Activated CD4-positive, alpha-beta T cell treated with anti-CD3 and anti-CD28 coated beads for 1 hour (primary cell): ENCODE measurements at places on chromosomes 1 and 21.

- no peak for DNase-seq
Measured at GRCh38 chr1:225871359-225872074, 10.7 kb downstream of the TMEM63A start.

DNA sequence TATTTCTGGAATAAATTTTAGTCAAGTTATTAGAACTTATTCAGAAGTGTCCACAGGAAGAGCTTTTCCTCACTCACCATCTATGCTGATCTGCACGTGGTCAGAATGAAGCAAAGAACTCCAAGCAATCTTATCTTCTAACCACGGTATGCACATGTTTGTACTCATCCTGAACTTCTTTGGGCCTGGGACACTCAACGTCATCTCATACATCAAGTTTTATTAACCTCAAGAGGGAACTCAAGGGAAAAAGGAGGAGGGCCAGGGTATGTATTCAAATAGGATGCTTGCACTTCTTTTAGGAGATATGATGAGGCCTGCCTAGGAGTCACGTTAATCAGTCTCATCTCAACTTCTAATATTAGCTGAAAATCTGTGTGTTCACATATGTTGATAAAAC lies 142.5 kb downstream of the C1orf94 start:
- DNase-seq, result no peak

- no peak for DNase-seq
Measured at GRCh38 chr1:225825607-225826007, 15.7 kb downstream of the EPHX1 start.

- no peak for DNase-seq
Measured at GRCh38 chr1:64497088-64497883, 27.4 kb downstream of the CACHD1 start.

GRCh38 chr1:61160526-61160925 lies 78.2 kb downstream of the NFIA start:
- DNase-seq, result no peak

GRCh38 chr1:235910357-235911299 lies 43.9 kb upstream of the LYST start:
- no peak for DNase-seq

DNA sequence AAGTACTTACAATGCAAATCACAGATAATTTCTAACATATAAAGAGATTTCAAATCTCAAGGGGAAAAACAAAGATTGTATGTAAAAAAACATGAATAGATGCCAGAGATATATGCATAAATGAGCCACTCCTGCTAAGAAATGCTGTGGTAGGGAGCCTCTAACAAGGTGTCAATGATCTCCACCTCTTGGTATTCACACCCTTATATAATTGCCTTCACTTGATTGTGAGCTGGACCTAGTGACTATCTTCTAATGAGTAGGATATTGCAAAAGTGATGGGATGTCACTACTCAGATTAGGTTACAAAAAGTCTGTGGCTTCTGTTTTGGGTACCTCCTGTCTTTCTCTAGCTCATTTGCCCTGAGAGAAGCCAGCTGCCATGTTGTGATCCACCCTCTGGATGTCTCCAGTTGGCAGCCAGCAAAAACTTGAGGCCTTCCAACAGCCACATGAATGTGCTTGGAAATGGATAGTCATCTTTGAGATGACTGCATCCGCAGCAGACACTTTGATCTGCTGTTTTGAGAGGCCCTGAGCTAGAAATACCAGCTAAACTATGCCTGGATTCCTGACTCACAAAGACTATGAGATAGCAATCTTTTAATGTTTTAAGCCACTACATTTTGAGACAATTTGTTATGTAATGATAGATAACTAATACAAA lies 196.1 kb upstream of the FGGY start:
- DNase-seq, result no peak

DNA sequence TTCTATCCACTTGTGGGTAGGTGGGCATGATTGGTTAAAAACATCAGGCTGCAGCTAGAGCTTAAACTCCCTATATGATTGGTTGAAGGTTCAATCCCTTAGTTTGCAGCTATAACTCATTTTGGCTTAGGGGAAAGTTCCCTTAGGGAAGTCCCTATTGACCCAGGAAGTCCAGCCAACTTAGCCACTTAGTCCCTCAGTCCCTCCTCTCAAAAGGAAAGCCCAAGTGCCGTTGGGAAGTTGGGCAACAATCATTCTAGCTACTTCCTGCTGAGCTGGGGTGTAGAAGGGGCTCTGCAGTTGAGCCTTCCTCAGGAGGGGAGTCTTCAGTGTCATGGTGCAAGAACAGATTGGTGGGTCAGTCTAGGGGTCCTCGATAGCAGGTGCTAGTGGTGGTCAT lies 12.2 kb downstream of the MSTO1 start:
- no peak for DNase-seq

- no peak for DNase-seq
Measured at GRCh38 chr1:22108339-22109105, 34.4 kb downstream of the WNT4 start.

DNA sequence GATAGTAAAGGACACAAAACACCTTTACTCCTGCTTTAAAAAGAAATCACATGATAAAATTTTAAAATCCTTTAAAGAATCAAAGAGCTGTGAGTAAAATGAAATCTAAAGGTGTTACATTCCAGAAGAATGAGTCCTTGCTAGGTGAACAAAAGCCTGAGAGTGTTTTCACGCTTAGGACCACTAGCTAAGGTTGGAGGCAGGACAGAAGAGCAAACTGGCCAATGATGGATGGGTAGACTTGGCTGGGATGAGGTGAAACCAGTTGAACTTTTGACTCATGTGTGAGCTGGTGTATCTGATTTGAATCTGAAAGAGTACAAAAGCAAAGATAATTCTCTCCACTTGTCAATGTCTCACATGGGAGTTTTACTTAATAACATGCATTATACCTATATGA lies 35.1 kb downstream of the CATSPERE start:
- no peak for DNase-seq

DNA sequence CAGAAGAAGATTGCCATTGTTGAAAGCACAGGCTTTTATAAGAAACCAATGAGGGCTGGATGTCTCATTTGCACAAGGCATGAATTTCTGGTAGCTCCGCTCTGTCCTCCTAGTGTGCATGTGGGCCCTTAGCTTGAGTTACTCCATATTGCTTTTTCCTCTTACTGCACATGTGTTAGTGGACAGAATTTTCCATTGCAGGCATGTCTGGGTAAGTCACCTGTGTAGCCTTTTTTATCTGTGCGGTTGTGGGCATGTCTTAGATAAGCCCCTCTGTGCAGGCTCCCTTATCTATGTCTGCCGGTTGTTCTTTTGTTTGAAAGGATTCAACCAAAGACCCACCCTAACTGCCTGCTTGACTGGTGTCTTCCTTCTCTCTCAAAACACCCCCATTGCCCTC lies 7.2 kb upstream of the CLCA1 start:
- no peak for DNase-seq

GRCh38 chr1:18773753-18774152 lies 85.7 kb downstream of the TAS1R2 start:
- no peak for DNase-seq

- no peak for DNase-seq
Measured at GRCh38 chr21:42143111-42143510, 72.0 kb downstream of the UMODL1 start.

- no peak for DNase-seq
Measured at GRCh38 chr21:40766381-40766780, 80.6 kb downstream of the DSCAM start.

DNA sequence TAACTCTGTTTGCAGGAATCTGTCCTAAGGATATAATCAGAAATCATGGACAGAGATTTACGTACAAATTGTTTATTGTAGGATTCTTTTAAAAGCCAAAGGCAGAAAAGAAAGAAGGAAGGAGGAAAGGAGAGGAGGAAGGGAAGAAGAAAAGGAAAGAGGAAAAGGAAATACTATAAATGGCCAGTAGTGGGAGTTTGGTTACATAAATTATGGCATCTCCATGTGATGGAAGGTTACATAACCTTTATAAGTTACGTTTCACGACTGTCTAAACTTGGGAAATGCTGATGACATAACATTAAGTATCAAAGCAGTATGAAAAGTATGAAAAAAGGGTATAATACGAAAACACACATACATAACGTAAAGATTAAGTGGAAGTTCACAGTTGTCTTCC lies 39.0 kb downstream of the SMYD2 start:
- DNase-seq, result no peak

GRCh38 chr1:93591676-93592550 lies 89.7 kb downstream of the BCAR3 start:
- no peak for DNase-seq

- DNase-seq, result no peak
Measured at GRCh38 chr1:243595527-243596210, 254.4 kb downstream of the AKT3 start.

DNA sequence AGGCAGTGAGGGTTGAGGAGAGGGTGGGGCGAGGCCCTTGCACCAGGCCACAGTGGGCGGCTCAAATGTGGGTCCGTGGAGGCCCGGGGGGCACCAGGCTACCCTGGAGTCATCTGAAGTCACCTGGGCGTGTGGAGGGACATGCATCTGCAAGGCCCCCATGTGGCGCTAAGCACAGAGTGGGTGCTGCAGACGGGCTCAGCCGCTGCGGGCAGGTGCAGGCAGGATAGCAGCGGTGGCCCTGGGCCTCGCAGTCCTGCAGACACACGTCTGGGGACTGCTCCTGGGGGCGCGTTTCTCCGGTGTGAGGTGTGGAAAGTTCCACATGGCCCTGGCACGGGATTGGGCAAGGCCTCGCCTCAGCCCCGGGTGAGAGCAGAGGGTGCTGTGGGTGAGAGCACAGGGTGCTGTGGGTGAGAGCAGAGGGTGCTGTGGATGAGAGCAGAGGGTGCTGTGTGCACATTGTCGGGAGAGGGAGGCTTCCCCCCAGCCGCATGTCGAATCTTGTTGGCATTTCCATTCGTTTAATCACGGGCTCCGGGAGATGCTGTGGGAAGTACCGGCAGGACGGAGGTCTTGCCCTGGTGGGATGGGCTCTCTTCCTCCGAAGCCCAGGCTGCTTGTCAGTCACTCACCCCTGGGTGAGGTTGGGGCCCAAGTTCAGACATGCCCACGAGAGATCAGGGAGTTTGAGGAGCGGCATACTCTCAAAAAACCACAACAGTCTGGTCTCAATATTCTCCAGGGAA lies 46.5 kb downstream of the TP73 start:
- no peak for DNase-seq

DNA sequence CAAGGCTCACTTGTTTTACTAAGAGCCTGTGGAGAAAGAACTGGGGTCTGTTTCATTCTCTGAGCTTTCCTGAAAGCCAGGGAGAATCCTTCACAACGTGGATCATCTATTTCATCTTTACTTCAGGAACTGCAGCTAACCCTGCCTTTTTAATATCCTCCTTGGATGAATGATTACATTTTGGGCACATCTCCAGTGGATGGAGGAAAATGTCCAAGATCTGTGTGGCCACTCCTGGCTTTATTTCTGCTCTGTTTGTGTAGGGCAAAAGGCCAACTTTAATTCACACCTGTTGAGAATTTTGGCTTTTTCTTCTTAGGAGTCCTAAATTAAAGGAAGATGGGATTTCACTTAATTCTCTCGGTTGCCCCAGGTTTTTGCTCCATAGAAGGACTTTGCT lies 69.5 kb upstream of the CACNA1E start:
- DNase-seq, result no peak

GRCh38 chr1:53598966-53599365 lies 139.8 kb downstream of the DMRTB1 start:
- DNase-seq, result no peak

- DNase-seq, result no peak
Measured at GRCh38 chr21:45029298-45029947, 45.0 kb upstream of the ADARB1 start.

DNA sequence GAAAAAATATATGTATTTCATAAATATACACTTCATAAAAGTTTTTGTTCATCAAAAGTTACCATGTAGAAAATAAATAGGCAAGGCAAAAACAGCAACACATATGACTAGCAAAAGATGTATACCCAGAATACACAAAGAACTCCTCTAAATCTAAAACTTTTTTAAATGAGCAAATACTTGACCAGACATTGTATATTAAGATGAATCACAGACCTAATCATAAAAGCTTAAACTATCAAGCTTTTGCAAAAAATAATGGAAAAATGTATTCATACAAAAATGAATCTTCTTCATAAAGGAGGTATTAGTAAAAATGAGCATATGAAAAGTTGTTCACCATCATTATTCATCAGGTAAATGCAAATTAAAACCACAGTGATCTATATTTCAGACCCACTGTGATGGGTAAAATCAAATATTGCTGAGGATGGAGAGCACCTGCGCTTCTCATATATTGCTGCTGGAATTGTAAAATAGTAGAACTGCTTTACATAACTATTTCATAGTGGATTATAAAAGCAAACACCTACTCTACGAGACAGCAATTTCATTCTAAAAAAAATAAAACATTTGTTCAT lies 78.3 kb upstream of the RGS1 start:
- DNase-seq, result no peak

DNA sequence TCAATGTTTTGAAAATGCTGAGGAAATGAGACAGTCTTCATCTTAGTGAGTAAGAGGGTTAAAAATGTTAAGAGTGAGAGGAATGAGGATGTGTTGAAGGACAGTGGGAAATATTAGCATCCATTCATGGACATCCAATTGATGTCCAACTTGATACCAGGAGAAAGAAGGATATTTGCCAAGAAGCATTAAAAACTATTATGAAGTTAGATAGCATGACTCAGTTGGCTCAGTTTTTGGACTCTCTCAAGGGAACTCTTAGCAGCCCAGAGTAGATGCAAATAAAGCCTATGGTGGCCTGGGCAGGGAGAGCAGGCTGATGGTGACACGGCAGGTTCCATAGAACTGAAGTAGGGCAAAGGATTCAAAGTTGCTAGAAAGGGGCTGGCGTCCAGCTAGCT lies 171.0 kb downstream of the ZZZ3 start:
- no peak for DNase-seq

GRCh38 chr1:185419718-185420117 lies 102.7 kb upstream of the IVNS1ABP start:
- no peak for DNase-seq

DNA sequence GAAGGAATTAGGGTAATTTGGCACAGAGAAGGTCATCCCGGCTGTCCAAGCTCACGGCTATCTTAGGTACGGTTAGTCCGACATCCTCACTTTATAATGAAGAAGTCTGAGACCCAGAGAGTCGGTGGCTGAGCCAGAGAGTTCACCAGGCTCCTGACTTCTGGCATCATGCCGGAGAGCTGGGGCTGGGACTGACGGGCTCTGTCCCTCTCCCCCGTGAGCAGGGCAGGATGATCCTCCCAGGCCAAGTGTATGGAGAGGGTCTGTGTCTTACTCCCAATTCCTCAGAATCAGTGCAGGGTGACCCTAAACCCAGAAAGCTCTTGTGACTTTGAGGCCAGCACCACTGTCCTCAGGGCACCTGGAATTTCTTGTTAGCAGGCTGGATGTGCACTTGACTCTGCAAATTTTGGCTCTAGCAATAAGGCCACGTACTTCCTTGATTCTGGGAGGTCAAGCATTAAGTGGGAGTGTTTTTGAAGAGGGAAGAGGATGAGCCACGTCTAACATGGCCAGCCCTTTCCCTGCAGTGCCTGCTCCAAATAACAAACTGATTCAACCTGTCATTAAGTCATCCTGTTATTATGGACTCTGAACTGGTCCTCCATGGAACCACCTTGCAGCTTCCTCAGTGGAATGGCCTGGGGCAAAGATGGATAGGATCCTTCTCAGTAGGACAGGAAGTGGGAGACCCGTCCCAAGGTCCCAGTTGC lies 20.8 kb upstream of the BTG2 start:
- no peak for DNase-seq

GRCh38 chr1:35924838-35925237 lies 6.1 kb upstream of the AGO3 start:
- no peak for DNase-seq
